ENCODE measurements at places on chromosomes 6 and 20.

DNA sequence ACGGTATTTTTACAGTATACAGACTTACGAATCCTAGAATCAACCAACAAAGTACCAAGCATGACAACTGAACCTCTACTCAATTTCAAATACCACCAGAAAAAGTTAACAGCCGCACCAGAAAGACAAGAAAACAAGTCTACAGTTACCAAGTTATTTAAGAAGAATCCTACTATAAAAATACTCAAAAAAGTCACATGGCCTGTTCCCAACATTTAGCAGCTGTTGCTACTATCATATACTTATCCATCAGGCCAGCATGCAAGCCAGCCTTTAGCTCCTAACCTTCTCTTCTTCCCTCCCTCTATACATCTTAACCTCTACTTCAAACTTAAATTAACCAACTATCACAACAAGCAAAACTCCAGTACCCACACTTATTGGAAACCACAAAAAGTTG lies 1.9 kb downstream of the SYNCRIP start:
- no peak for DNase-seq

DNA sequence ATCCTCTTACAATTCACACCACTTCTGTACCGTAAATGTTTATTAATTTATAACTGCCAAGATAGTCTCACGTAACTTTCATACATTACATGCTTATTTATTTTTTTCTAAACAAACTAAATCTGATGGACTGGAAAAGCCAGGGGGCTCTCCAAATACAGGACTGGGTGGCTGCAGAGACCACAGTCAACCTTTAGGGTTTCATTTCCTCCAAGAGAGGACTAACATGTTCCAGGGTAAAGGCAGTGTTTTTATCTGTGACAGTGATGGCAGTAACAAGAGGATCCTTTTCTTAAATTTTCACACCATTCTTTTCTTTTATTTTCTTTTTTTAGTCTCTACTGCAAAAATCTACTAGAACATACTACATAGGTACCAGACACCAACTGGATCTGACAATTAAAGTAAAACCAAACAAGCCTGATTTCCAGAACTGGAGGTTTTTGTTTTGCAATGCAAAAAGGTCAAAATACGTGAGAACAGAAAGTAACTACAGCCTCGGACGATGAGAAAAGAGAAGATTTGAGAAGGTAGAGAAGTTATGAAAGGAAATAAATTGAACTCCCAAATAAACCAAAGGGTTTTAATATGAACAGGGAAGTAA lies 1.2 kb downstream of the LMBRD1 start:
- DNase-seq, result no peak

GRCh38 chr20:1382670-1383069 lies 10.2 kb downstream of the FKBP1A start:
- DNase-seq, result no peak

GRCh38 chr6:144481527-144481926 lies 196.4 kb downstream of the UTRN start:
- DNase-seq, result no peak

- DNase-seq, result no peak
These were observed 68.0 kb downstream of the FKBP5 start for GRCh38 chr6:35620706-35621105.

- DNase-seq, result no peak
These were observed 54.0 kb downstream of the STK4 start for GRCh38 chr20:45020236-45020886.

DNA sequence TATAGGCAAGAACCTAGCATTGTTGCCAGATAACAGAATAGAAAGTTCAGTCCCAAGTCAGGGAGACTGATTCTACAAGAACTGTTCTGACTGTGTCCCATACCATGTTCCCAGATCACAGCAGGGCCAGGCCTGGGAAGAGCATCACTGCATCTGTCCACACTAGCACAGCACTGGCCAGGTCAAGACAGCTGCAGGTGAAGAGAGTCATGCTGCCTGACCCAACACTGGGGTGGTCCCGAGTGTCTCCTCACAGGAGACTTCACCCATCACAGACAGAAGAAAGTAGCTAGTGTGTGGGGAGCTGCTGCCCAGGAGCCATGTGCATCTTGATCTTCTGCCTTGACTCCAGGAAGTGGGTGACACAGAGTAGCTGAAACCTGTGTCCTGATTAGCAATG lies 1.3 kb upstream of the CST9L start:
- DNase-seq, result no peak

- DNase-seq, result no peak
These were observed 30.8 kb downstream of the FBXO5 start for GRCh38 chr6:152952045-152952444.

GRCh38 chr6:35583893-35584688 lies 71.4 kb upstream of the TULP1 start:
- DNase-seq, result peak; percentile 81

GRCh38 chr6:13517116-13517515 lies 29.7 kb upstream of the GFOD1 start:
- DNase-seq, result no peak

GRCh38 chr6:169397684-169398083 lies 144.0 kb upstream of the THBS2 start:
- no peak for DNase-seq

DNA sequence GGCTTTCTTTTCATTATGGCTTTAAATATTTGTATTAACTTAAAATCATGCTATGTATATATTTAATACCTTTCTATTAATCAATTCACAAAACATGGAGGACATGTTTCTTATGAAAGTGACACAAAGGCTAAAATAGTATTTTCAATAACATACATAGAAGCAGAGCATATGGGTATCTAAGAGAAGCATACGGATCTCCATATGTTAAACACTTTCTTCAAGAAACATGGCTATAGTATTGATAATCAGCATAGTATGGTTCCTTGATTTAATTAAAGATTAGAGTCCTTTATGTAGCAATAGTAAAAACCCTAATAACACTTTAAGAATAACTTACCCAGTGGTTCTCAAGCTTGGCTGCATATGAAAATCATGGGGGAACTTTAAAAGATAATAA lies 58.5 kb downstream of the GRIK2 start:
- DNase-seq, result no peak

DNA sequence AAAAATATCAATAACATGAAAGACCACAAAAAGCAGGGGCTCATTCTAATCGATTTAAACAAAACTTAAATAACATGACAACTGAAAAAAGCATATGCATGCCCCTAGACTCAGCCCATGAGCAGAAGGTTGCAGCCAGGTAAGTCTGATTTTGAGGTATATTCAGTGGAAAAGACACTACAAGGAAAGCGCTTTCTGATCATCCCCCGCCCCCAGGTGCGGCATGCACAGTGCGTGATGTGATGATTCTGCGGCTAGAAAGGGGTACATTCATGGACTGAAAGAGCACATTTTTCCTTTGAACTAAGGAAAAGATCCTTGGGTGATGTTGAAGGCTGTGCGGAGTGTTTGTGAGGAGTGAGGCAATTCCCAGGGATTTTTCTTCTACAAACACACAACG lies 16.9 kb upstream of the FOXC1 start:
- DNase-seq, result no peak

DNA sequence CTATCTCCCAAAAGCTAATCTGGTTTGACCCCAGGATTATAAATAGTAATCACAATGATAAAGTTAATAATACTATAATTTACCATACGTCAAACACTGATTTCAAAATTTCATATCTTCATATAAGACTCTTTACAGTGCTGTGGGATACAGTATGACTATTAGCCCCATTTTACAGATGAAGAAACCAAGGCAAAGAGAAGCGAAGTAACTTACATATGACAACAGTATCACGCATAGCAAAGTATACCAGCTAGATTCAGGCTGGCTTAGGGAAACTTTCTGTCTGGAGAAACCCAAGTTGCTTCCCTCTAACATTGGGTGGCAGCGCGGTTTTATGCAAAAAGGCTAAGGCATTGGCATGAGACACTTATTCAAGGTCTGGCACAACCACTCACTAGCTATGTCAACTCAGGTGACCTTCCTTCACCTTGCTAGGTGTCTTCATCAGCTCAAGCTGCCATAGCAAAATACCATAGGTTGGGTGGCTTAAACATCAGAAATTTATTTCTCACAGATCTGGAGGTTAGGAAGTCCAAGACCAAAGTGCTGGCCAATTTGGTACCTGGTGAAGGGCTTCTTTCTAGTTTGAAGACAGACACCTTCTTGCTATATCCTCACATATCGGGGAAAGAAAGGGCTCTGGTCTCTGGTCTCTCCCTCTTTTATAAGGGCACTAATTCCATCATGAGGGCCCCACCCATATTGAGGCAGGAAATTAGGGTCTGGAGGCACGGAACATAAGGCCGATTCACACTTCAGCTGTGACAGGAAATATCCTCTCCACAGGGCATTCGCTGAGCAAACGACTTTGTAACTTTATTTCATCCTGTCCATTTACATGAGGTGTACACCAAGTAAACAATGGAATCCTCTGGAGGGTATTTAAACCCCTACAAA lies 22.4 kb upstream of the UTRN start:
- no peak for DNase-seq

DNA sequence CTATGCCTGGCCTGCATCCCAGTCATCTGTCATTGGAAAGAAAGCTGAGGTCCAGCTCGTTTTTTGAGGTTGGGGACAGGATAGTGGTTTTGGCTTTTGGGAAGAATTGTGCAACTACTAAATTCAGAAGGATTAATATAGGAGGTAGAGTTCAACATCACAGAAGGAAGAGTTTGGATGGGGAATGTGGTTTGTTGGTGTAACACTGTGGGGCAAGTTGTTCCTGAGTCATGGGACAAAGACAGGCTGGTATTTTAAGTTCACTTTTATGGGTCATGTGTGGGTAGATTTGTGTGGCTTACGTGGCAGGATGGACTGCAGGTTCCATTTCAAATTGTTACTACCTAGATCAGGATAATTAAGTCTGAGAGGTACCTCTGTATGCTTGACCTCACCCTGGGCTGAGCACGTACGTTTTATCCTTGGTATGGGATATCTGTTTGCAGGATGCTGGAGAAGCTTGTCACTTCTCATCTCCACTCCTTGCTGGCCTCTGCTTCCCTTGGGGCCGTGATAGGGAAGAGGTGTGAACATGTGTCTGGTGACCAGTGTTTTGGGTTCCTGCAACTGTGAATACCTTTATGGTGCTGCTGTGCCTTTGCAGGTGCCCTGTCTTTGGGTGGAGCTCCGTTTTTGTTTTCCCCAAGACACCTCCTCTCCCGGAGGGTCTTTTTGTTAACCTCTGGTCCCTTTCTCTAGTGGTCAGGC lies 177.6 kb downstream of the JARID2 start:
- DNase-seq, result no peak

- no peak for DNase-seq
These were observed 8.8 kb upstream of the CD83 start for GRCh38 chr6:14108571-14109410.

GRCh38 chr20:38515631-38516030 lies 43.0 kb downstream of the RALGAPB start:
- DNase-seq, result no peak

DNA sequence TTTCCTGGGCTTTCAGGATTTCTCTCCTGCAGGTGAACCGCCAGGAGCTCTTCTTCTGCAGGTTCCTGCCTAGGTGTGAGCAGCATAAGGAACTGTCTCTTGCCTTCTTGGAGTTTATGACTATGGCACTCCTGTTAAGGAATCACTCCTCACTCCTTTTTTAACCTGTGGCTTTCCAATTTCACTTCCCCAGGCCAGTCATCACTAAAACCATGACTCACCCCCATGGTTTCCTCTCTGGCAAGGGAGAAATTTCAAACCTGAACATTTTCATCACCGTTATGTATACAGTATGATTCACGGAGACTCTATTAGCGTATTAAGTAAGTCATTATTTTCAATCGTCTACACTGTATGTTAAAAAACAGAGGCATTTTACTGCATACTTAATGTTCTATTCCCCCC lies 78.2 kb upstream of the ARID1B start:
- DNase-seq, result no peak

DNA sequence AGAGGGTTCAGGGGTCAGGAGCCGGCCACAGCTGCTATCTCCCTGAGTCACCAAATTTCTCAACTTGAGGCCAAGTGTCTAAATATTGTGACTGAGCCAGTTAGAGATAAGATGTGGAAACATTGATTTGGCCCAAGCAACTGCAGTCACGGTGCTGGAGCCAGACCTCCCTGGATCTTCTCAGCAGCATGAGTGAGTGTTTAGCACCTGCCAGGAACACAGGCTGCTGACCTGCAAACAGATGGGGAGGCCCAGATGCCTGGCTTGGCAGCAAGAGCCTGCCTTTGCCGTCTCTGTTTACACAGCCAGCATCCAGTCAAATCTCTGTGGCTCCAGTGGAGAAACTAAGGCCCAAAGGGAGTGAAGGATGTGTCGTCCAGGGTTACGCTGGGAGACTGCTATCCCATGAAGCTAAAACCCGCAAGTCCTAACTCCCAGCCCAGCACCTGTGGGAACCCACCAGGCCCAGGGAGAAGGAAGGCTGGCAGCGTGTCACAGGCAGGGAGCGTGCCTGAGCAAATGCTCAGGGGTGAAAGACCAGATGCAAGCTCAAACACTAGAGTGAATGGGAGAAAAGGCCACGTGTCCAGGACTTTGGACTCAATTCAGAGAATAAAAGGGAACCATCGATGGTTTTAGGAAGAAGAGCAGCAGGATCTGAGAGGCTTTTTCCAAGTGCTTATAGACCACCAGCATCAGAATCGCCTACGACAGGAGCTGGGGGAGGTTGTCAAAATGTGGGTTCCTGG lies 15.9 kb upstream of the PTGIS start:
- DNase-seq, result no peak

DNA sequence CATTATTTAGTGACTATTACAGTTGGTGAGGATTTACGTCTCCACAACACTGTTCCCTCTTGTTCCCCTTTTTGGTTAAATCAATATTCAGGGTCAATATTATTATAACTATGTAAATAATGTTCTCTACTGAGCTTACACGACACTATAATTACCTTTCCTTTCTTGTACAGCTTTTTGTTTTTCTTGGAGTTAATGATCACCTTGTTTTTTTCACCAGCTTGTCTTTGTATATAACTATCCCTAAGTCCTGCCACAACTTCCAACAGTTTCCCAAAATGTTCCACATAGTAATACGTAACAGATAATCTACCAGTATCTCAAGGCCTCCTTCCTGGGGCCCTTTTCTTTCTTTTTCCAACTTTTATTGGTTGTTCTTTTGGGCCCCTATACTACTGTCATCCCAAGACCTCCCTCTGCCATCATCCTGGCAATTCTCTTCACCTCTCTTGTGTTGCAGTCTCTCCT lies 142.0 kb upstream of the SOX4 start:
- no peak for DNase-seq

DNA sequence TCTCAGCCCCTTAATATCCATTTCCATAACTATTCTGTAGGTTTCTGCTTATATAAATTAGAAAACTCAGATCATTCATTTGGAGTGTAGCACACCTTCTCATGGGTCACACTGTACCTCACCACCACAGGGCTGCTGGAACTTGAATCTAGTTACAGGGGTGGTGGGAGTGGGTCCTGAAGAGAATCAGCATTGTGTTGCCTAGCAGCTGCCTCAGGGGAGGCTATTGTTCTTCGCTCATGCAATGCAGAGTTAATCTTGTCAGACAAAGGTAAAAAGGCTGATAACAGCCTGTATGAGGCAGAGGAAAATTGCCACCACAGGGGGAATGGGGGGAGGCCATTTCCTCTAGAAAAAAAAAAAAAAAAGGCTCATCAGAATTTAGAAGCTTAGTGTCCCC lies 496.0 kb upstream of the ADGRB3 start:
- no peak for DNase-seq

GRCh38 chr20:60200305-60200918 lies 242.2 kb downstream of the CDH26 start:
- no peak for DNase-seq
